ENCODE measurements at places on chromosomes 12 and 14. TPM values are rescaled to one million over a fixed set of nuclear protein-coding genes. Genes with fewer than 3 reads are reported as not detected.

DNA sequence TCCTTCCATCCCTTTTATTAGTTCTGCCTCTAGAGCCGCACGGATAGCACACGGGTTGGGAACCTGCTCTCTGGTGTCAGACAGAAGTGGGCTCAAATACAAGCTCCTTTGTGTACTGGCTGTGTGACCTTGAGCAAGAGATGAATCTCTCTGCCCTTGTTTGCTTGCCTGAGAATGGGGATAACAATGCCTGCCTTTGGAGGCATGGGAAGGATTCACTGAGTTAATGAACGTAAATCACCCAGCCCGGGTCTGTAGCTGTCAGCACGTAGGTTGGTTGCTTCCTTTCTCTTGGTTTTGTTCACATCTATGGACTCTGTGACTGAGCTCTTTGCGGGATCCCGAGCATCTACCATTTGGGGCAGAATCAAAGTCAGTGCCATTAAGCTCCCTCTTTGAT is 79.3 kb upstream of the NRXN3 start:
- no peak for DNase-seq

DNA sequence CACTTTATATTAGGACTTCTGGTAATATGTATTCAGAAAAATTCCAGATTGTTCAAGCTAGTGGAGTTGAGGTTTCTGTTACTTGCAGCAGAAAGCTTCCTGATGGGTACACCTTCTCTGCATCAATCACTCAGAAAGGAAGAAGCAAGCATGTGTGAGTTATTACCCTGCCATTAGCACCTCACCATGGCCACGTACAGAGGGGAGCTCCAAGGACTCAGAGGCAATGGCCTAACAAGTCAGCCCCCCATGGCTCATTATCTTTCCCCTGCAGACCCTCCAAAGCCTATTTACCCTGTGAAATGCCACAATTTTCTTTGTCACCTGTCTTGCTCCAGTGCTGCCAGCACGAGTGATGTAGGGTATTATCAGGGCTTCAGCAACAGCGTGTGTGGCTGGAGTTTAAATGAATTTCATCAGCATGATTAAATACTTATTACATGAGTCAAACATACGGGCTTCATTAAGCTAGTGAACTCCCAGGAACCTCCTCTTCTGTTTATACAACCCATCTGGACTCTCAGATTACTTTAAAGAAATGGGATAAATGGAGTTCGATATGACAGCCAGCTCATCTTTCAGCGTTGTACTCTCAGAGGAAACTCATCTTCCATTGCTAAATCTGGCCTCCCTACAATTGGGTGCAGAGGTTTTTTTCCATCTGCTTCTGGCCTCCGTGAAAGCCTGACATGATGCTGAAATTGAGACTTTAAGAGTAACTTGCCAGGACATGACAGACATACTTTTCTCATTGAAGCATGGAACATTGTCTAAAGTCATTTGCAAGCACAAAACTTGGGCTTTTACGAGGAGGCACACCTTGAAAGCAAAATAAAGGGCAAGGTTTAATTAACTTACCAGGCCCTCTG is 135.9 kb downstream of the TMEM30B start:
- no peak for DNase-seq

GRCh38 chr12:29026419-29026818 is 122.7 kb upstream of the FAR2 start:
- DNase-seq = no peak

GRCh38 chr14:105413544-105413886 is 6.1 kb upstream of the MTA1 start:
- no peak for DNase-seq

GRCh38 chr12:105924526-105925208 is 214.1 kb downstream of the NUAK1 start:
- DNase-seq = no peak

GRCh38 chr14:104331871-104332605 is 193.7 kb downstream of the KIF26A start:
- peak; percentile 9 for DNase-seq

DNA sequence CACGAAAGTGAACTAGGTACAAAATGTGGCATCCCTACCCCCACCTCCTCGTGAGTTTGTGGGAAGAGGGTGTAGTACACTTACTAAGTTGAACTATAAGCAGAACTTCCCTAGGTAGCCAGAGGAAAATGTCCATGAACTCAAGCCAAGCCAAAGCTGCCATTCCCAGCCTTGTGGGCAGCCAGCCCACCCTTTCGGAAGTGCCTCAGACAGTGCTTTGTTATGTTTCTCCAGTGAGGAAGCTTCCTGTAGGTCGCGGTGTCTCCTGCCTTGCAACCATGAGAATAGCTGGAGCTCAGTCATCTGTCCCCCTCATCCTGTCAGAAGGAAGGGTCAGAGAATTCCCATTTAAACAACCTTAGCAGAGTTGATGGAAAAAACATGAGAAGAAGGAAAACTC is 266.9 kb downstream of the DUSP6 start:
- no peak for DNase-seq

The AQP5 gene
- total RNA-seq = 128 TPM

The TEDC1 gene
- 16.4 TPM for total RNA-seq

The CRIP1 gene
- total RNA-seq = 4.4 TPM

Measured in testis (tissue), 5 donors.